Pulmonary artery endothelial cell (primary cell): ENCODE measurements at places on chromosomes 6 and 20.

GRCh38 chr20:11917663-11918062 lies at the start of gene BTBD3:
BTBD3 (plus strand) TSS chr20:11917893; CDS start chr20:11918276, 383 bp downstream.
- peak; percentile 35 for DNase-seq

DNA sequence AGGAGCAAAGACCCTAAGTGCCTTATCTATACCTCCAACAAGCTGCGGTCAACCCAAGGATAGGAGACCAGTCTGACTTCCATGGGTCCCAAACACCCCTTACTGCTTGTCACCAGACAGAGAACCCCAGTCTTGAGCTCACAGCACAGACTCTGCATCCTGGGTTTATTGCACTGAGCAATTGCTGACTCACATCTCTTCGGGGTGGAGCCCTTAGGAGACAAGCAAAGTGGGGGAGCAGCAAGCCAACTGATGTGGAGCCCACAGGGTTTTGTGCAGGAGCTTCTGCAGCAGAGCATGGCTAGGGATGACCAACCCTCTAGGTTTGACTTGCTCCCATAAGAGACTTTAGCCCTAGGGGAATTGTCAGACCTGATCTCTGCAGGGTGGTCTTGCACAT lies 38.6 kb upstream of the EYS start:
- no peak for DNase-seq

DNA sequence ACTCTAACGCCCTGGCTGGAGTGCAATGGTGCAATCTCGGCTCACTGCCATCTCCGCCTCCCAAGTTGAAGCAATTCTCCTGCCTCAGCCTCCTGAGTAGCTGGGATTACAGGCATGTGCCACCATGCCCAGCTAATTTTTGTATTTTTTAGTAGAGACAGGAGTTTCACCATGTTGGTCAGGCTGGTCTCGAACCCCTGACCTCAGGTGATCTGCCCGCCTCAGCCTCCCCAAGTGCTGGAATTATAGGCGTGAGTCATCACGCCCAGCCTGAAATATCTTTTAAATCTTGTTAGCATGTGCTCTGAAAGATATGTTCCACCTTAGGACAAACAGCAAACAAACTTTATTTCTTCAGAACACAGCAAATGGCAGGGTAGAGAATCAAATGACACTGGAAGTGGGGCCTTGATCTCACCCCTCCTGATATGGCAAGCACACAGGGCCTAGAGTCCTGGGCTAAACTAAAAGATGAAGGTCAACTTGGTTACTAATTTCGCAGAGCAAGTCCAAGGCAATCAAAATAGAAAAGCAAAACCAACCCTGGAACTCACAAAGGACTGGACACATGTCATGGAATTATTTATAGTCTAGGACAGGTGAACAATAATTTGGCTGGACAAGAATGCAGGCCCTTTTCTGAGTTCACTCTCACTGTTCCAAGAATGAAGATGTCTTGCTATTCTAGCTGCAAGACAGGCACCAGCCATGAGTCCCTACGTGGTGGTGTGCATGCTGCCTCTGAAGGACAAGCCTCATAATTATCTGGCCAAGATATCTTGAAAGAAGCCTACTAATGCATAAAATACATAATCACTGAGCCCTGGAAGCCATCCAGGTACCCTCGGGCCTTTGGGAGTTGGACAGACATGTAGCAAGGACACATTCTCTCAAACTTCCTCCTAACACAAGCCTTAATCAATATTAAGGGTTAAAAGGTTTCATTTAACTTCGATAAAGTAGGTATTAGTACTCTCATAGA lies 35.6 kb downstream of the B4GALT5 start:
- DNase-seq: no peak

DNA sequence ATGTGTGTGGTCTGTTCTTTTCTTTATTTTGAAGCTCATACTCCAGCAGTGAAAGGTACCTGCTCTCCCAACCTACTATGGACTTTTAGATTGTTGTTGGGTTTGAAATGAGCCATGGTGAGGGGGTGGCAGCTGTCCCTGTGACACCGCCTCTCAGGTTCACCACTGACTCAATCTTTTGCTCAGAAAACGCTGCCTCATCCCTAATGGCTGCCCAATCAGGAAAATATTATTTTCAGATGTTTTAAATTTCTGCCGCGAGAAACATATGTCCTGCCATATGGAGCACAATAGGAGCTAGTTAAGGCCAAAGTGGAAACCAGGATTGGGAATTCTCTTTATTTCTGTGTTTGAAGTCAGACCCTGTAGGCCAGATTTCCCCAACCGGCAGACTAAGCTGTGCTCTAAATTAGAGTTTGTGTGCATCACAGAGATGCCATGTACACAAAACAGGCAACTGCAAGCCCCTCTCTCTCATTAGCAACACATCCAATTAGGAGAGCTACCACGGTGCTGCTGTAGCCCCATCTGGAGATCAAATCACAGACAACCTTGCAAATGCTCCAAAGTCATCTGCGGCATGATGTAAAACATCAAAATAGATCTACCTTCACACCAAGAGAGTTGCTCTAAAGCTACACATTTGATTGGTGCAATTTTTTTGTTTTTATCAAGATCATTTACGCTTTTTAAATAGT lies 144.1 kb upstream of the BACH2 start:
- DNase-seq: no peak

DNA sequence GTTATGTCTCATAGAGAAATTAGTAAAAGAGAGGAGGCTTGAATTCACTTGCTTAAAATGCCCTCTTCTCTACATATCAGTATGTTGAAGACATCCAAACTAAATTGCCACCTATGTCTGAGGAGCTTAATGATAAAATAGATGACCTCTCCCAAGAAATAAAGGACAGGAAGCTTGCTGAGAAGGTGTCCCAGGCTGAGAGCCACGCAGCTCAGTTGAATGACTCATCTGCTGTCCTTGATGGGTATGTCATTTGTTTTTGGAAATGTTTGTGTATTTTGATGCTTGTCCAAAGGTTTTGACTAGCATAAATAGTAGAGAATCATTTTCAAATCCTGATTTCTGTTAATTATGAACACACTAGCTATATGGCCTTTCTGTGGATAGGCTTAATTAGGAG lies 307.7 kb downstream of the ARHGAP18 start:
- no peak for DNase-seq

GRCh38 chr6:124963416-124963785 lies 1.2 kb downstream of the RNF217 start:
- DNase-seq: no peak

GRCh38 chr6:24936641-24937317 lies 1.0 kb upstream of the RIPOR2 start:
- no peak for DNase-seq

DNA sequence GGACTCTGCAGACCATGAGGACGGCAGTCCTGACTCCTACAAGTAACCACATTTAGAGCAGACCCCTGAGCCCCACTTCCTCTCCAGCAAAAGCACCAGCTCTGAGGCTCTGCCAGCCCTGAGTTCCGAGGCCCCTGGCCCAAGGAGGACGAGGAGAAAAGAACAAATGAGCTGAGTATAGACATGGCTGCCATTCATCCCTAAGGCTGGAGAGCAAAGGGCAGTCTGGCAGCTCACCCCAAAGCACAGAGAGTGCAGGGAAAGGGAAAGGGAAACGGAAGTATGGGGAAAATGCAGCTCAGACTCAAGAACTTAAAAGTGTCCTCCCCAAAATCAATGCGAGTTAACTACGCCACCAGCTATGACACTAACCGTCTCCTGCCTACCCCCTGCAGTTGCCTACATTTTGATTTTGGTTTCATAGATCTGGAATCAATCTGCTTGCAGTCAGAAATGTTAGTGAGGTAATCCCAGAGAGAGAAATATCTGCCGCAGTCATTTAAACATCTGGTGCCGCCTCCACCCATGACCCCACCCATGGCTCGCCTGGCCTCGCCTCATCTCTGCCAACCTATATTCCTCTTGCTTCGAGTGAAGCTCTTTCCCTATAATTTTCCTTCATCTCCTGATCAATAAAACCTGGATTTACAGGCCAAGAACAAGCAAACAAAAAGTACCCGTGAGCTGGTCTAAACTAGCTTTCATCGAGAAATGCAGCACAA lies 49.6 kb upstream of the AFDN start:
- DNase-seq: no peak

DNA sequence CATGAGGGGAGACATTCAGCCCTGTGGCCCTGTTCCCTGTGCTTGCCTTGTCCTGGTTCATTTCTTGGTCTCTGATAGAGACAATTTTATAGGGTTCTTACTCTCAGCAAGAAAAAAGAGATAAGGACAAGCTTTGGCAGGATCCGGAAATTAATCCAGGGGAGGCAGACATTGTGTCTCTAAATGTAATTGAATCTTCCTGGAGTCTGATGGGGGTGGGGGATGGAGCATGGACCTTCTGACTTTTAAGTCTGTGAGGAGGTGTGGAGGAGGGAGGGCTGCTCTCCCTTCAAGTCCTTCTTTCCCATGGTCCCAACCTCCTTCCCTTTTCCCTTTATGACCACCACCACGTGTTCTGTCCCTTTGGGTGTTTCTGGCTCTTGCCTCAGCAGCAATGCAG lies 512.7 kb downstream of the DHX35 start:
- DNase-seq: no peak

DNA sequence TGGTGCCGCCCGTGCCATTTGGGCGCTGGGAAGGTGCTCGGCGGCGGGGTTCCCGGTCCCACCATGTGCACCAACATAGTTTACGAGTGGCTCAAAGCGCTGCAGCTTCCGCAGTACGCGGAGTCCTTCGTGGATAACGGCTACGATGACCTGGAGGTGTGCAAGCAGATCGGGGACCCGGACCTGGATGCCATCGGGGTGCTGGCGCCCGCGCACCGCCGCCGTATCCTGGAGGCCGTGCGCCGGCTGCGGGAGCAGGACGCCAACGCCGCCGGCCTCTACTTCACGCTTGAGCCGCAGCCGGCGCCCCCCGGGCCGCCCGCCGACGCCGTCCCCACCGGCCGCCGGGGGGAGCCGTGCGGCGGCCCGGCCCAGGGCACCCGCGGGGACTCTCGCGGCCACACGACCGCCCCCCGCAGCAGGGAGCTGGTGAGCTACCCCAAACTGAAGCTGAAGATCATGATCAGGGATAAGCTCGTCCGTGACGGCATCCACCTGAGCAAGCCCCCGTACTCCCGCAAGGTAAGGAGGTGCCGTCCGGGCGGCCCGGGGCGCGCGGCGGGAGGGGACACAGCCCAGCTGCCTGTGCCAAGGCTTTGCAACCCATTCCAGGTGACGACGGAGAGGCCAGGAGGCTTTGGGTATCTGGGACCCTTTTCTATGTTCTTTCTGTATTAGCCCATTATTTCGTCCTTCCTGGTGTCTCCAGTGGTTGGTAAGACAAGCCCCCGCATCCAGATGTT lies 547 bp downstream of the SAMD5 start:
- no peak for DNase-seq

DNA sequence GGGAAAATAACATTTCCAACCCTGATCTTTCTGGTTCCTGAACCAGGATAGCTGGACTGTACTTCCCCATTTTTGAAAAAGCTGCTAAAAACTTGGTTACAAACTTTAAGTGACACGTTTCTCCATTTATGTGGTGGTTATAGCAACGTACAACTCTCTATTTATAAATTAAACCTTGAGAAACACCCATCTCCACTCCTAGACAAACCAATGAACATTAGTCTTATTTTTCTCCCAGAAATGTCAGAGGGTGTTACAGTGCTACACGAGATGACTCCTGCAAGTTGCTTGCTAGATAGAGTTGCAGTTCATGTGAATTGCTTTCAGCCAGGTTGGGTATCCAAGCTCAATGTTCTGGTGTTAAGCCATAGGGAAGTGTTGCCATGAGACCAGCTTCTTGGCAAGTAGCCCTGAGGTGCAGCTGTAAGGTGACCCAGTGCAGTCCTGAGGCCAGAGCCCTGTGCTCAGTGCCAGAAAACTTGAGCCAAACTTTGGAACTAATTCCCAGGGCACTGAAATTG lies 51.3 kb upstream of the REV3L start:
- peak; percentile 84 for DNase-seq

- no peak for DNase-seq
Measured at GRCh38 chr6:73734832-73735453, 38.9 kb downstream of the CD109 start.

GRCh38 chr6:31363811-31364210 lies 6.8 kb upstream of the HLA-B start:
- no peak for DNase-seq

GRCh38 chr6:3414327-3415081 lies 42.3 kb downstream of the SLC22A23 start:
- no peak for DNase-seq

DNA sequence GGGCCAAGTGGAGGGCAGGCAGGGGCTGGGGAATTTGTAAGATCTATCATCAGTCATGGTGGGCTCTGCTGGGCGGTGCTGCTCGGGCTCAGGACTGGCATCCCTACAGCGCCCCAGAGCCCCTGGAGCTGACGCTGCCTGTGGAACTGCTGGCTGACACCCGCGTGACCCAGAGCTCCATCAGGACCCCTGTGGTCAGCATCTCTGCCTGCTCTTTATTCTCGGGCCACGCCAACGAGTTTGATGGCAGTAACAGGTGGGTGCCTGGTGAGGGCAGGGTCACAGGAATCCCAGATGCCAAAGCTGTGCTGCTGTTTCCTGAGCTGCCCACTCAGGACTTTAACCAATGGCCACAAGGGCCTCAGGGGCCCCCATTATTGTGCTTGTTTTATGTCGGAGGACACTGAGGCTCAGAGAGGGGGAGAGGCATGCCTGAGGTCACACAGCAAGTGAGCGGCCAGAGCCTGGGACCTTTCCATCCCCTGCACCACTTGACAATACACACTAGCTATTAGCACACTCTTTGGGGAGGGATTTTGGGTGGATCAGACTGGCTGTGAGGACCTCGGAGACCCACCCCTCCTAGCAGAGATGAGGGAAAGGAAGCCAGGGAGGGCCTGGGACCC lies 6.3 kb downstream of the BPIFB2 start:
- DNase-seq: no peak

DNA sequence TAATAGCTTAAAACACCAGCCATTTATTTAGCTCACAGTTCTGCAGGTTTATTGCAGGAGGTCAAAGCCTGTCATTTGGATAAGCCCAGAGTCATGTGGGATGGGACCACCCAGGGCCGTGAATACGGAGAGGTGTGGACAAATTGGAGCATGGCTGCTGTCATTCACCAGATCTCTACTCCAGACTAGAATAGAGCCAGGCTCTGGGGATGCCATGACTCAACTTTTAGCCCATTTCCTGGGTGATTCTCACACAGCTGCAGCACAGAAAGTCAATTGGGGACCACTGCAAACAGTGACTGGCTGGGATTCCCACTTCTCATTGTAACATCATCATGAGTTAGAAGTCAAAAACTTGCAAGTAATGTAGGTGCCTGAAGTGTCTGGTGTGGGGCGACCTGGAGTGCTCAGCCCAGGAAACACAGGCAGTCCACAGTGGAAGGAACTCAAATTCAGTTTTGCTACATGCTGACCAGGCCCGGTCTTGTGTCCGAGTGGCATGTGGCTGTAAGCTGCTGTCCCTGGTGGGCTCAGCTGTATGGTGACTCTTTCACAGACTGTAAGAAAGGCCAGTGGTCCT lies 174.3 kb downstream of the SCP2D1 start:
- no peak for DNase-seq
